Spleen (tissue), 13 donors: ENCODE measurements at places on chromosomes 6 and 20.

DNA sequence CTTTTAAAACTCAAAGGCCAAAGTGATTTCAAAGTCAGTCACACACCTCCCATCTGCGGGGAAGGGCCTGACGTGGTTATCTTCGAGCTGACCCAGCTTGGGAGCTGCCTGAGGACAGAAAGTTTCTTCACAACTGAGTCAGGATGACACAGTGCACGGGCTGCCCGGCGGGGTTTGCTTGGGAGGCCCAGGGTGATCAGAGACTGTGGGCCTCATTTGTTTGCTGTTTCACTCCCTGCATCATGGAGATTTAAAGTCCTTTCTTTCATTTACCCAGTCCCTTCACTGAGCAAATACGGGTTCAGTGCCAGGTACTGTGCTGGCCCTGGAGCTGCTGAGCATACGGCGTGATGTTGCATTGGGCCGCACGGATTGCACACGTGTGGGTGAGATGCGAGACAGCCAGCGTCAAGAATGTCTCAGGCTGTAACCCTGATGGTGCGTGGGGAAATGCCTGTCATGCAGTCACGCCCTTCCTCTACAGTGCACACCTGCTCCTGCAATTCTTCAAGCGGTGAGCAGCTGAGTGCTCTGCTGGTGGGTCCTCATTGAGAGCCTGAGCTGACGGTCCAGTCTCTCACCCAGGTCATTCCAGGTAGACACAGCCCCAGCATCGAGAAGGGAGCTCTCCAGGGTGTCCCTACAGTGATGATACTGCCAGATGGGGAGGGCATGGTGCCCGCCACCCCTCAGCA, 82.7 kb upstream of the PMEPA1 start:
- DNase-seq = peak; percentile 62

- no peak for DNase-seq
Measured at GRCh38 chr6:110548110-110548847, 71.9 kb upstream of the SLC22A16 start.

DNA sequence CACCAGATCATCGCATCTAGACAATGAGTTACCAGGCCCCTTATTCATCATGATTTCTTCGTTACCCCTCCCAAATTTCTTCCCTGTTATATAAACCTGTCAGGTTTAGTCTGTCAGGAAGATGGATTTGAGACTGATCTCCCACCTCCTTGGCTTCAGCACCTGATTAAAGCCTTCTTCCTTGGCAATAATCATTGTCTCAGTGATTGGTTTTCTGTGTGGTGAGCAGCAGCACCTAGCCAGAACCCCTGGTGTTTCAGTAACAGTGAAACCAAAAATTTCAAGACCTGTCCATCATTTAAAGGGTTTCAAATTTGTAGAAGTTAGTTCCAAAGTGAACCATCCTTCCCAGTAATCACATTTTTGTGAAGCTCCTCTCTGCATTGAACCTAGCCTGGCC, 209.8 kb upstream of the GJE1 start:
- no peak for DNase-seq

DNA sequence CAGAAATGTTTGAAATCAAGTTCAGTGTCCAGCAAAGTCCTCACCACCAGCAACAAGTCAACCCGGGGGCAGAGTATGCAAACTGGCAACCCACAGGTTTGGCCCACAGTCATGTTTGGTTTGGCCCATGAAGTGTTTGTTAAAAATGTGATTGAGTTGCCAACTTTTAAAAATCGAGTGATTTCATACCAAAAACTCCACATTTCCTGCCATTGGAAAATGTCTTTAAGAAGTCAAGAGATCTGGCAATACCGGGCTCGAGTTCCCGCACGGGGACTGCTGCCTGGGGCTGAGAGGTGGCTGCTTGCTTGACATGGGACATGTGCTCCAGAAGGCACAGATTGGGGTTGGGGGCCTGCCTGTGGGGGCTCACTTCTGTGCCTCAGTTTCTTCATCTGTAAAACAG, 36.1 kb downstream of the PREX1 start:
- DNase-seq = peak; percentile 54

GRCh38 chr6:168319279-168320111, at the start of gene DACT2:
TSS of gene DACT2 (minus strand) at chr6:168319777. CDS start at chr6:168319633, 144 bp downstream.
- no peak for DNase-seq

- DNase-seq = no peak
Measured at GRCh38 chr6:83270971-83271719, 78.0 kb downstream of the RWDD2A start.
